Activated CD8-positive, alpha-beta memory T cell treated with anti-CD3 and anti-CD28 coated beads, Interleukin-2, amount 10 ng/mL, durations not matched to agents 7 days and 5 days (primary cell): ENCODE measurements at places on chromosomes 5 and 9.
A peak's percentile ranks its signal among the peaks of the same experiment; 100 is the strongest.

GRCh38 chr9:90830977-90831376 is 29.4 kb downstream of the SYK start:
- H3K27me3 ChIP-seq: peaks cover 35% of the 10 kb centered on the region
- peak; percentile 12 for DNase-seq
- H3K27ac ChIP-seq: no peak overlapping the region
- no peaks in the 10 kb centered on the region for H3K36me3 ChIP-seq
- H3K4me1 ChIP-seq: no peaks in the 10 kb centered on the region

- no peaks in the 10 kb centered on the region for H3K27me3 ChIP-seq
- peak overlapping the region; percentile 81 for H3K27ac ChIP-seq
- no peak overlapping the region for H3K4me3 ChIP-seq
- H3K4me1 ChIP-seq: peaks cover 45% of the 10 kb centered on the region
- peaks cover 19% of the 10 kb centered on the region for H3K36me3 ChIP-seq
- DNase-seq: no peak
Observed at GRCh38 chr9:133057006-133057405, 4.8 kb upstream of the CEL start.

DNA sequence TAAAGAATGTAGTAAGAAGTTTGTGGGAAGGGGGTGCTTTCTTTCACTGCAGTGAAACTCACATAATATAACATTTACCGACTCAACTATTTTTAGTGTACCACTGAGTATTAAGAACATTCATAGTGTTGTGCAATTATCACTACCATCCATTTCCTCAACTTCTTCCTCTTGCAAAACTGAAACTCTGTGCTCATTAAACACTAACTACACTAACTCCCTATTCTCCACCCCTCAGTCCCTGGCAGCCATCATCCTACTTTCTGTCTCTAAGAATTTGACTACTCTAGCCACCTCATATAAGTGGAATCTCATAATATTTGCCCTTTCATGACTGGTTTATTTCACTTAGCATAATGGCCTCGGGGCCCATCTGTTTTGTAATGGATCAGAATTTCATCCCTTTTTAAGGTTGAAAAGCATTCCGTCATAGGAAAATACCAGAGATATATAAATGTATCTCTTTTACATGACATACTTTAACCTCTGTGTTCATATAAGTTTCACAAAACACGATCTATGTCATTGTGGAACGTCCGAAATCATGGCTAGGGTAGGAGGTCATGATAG is 56.3 kb upstream of the DIRAS2 start:
- DNase-seq: no peak
- H3K4me3 ChIP-seq: no peak overlapping the region
- peaks cover 16% of the 10 kb centered on the region for H3K27me3 ChIP-seq
- H3K4me1 ChIP-seq: no peaks in the 10 kb centered on the region
- no peaks in the 10 kb centered on the region for H3K36me3 ChIP-seq

DNA sequence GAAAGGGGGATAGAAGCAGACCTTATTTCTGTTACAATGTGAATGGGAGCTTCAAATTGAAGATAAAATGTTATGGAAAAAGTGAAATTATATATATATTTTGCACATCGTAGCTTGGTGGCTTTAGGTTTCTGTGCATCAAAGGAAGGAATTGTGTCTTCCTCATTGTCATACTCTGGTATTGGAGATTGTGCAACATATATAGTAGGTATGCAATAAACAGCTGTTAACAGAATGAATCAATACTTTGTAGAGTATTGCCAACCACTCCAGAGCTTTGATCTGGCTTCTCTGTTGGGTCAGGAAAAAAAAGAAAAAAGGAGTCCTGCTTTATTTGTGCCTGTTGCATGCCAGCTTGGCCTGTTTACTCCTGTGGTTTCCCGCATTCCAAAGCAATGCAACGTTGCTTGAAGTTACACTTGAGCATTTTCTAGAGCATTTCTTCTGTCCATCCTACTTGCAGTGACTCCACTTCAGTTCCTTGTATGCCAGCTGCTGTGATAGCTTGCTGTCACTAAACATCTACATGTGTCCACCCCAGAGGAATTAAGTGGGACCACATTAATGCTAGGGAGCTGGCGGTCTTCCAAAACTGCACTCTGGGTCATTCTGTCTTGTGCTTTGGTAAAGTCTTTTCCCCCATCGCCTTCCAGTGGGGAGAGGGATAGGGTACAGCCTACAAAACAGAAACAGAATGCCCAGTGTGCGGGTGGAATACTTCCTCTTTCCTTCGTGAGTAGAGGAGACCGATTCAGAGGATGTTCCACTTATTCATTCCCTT is 62.0 kb upstream of the MEF2C start:
- no peaks in the 10 kb centered on the region for H3K36me3 ChIP-seq
- DNase-seq: no peak
- no peak overlapping the region for H3K4me3 ChIP-seq
- H3K27me3 ChIP-seq: no peaks in the 10 kb centered on the region
- H3K27ac ChIP-seq: no peak overlapping the region

DNA sequence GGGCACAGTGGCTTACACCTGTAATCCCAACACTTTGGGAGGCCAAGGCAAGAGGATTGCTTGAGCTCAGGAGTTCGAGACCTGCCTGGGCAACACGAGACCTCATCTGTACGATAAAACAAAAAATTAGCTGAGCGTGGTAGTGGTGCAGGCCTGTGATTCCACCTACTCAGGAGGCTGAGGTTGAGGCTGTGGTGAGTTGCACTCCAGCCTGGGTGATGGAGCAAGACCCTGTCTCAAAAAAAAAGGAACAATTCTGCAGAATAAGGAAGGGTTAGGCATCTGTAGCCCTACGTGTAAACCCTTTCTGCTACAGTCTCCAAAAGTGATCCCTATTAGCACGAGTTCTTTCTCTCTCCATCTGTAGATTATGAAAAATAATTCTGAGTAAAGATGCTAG is 19.9 kb downstream of the CDC26 start:
- no peak overlapping the region for H3K4me3 ChIP-seq
- H3K36me3 ChIP-seq: peaks cover 22% of the 10 kb centered on the region
- H3K4me1 ChIP-seq: peaks cover 3% of the 10 kb centered on the region
- no peak for DNase-seq
- no peak overlapping the region for H3K27ac ChIP-seq
